ENCODE measurements at places on chromosomes 2 and 18.

GRCh38 chr2:240626531-240627300 lies 1.4 kb downstream of the GPR35 start:
- DNase-seq: peak; percentile 32

- peak; percentile 32 for DNase-seq
Observed at GRCh38 chr2:178796079-178796677, 11.0 kb downstream of the TTN start.

DNA sequence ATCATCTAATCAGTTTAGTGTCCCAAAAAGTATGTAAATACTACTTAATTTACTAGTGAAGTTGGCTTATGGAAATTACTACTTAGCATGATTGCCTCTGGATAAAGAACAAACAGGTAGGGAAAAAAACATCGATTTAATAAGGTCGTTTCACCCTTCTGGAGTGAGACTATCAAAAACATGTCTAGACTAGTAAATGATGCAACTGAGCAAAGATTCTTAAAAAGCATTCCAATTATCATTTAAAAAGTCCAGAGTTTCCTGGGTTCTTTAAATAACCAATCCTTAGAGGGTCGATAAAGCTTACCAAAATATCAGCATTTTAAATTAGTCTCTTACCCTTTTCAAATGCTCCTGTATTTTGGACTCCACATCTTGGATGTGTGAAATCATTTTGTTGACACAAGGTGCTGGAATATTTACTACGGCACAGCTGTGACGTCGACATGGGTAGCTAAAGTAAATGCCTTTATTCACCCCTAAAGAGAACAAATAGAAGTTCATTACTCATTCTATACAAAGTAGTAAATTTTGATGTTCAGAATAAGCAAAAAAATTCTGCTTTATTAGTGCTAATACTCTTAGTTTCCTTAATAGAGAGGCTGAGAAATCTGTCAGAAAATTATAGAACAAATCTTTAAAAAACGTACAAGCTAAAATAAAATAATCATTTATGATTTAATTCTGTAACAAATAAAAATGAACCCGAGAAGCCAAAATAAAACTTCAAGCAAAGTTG lies 70.6 kb downstream of the CCDC178 start:
- no peak for DNase-seq

DNA sequence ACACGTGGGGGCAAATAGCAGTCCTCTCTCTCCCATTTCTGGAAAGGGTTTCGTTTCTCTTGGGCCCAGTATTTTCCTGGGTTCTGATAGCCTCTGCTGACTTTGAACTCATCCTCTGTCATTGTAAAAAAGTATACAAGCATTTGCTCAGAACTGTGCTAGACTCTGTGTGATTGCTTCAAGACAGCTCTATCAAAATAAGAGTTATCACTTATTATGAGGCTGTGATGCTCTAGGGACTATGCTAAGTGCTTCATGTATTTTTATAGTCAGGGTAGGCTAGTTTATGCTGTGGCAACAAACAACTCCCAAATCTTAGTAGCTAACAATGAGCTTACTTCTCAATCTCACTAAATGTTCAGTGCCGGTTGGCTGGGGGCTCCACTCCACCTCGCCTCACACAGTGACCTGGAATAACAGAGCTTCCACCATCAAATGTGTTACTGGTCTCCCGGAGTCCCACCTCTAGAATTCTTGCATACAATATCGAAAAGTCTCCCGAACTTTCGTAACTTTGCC lies 110.8 kb upstream of the CDC42EP3 start:
- DNase-seq: no peak

GRCh38 chr2:101832114-101832513 lies 134.6 kb downstream of the MAP4K4 start:
- peak; percentile 17 for DNase-seq

GRCh38 chr18:36284671-36285295 lies 12.7 kb upstream of the FHOD3 start:
- peak; percentile 69 for DNase-seq

DNA sequence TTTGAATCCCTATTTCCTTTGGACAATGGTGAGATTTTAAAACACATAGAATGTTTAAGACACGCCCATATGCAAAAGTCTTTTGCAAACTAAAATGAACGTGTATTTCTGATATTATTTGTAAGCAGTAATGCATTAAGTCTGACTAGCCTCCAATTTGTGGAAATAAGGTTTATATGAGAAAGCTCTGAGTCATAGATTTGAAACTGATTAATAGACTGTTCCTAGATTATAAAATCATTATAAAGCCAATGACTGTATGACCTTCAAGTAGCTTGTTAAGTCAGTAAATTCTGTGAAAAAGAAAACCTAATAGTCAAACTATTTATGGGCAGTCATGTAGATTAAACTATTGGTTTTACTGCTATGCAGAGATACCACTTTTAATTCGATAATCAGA lies 12.8 kb upstream of the EFEMP1 start:
- no peak for DNase-seq

DNA sequence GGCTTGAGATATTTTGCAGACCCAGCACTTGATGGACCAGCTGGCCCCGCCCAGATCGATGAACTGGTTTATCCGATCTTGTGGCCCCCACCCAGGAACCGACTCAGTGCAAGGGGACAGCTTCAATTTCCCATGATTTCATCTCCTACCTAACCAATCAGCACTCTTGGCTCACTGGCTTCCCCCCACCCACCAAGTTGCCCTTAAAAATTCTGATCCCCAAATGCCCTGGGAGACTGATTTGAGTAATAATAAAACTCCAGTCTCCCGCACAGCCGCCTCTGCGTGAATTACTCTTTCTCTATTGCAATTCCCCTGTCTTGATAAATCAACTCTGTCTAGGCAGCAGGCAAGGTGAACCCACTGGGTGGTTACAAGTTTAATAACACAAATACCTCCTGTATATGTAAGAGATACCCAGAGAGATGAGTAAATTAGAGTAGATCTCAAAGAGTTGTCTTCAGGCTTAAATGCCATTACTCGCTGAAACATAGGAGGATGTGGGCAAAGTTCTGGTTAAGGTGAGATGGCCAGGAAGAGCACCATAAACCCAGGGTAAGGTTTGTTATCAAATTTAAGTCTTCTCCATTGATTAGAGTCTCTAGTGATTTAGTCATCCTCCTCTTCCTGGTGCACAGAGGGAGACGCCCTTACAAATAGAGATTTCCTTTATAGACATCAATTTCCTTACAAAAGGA lies 222.8 kb downstream of the ARL4C start:
- peak; percentile 44 for DNase-seq

DNA sequence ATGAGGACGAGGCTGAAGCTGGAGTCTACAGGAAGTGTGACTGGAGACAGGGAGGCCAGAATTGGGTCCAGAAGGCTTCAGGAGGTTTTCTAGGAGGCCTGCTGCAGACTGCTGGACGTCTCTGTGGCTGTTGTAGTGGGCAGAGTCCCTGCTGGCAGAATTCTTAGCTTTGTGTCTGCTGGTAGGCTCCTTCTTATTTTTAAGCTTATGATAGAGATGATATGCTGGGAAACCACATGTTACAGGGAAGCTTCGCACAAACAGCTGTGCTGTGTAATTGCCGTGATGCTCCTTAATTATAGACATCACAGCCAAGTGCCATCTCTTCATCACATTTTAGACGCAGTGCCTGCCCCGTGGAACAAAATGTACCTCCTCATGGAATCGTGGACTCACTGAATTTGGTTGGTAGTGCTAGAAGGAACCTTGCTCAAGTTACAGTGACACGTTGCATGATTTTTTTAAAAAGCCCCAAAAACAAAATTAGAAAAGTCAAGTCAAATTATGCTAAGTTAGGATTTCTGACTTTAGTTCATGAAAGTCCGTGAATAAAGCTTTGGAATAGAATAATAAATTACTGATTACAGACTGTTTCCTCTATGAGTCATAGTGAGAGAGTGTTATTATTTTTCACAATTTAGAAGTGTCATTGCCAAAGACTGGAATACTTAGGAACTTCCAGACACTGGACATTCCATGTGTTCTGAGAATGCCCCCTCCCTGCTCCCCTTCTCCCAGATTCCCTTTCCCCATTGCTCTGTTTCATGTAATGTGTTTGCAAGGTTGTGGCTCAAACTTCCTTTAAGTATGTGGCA lies 144.1 kb downstream of the FHOD3 start:
- DNase-seq: no peak

DNA sequence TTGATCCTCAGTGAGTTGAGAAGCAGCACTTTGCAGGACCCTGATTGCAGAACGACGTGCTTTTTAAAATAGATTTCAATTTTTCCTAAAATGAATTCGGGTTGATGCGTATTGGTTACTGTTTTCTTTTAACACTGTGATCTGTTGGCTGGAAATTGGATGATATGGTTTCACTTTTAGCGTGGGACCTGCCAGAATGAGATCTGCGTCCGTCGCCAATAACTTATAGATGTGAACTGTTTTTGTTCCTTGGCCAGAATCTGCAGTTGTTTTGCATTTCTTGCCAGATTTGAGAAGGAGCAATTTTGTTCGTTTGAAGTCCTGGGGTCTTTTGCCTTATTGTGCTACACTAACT lies 703 bp downstream of the UGGT1 start:
- peak; percentile 38 for DNase-seq

DNA sequence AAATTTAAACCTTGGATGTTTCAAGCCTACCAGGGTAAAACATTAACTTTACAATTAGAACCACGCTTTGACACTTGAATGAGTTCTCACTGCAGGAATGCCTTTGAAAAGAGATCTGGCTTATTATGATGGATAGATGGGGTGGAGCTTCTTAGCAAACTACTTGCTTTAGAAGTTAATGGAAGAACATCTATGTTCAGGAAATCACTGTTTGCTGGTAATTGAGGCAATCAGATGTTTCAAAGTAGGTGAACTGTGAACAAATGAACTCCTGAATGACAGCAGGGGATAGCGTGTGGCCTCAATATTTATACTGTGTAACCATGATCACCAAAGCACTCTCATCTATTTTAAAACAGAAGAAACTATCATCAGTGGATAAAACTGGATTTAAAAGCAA lies 383.6 kb downstream of the PIK3C3 start:
- no peak for DNase-seq

- DNase-seq: no peak
Observed at GRCh38 chr18:75691483-75691882, 264.0 kb upstream of the SMIM21 start.

DNA sequence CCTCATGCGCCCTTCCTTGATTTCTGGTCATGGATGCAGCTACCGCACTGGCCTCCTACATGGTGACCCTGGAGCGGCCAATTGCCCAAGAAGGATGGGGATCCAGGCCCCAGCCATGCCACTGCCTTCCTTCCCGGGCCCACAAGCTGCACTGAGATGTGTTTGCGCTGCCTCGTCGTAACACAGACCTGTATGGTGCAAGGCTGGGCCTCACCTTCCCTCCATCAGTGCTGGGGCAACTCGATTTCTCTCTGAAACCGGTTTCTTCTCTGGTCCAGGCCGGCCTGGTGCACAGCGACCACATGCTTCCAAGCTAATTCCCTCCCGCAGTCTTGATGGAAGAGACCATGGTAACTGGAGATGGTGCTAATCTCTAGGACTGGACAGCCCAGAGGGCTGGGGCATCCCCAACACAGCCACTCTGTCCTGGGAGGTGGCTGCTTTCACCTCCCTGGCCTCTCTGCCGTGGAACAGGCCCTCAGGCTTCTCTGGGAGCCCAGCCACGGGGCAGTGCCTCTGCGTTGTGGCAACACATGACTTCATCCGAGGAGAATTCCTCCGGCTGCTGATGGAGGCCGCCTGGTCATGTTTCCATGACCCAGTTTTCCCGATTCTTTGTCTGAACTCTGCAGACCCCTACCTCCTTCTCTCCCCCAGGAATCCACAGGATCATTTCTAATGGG lies 184.2 kb downstream of the GLI2 start:
- DNase-seq: no peak

- no peak for DNase-seq
Observed at GRCh38 chr18:45951016-45951714, 16.0 kb downstream of the EPG5 start.

DNA sequence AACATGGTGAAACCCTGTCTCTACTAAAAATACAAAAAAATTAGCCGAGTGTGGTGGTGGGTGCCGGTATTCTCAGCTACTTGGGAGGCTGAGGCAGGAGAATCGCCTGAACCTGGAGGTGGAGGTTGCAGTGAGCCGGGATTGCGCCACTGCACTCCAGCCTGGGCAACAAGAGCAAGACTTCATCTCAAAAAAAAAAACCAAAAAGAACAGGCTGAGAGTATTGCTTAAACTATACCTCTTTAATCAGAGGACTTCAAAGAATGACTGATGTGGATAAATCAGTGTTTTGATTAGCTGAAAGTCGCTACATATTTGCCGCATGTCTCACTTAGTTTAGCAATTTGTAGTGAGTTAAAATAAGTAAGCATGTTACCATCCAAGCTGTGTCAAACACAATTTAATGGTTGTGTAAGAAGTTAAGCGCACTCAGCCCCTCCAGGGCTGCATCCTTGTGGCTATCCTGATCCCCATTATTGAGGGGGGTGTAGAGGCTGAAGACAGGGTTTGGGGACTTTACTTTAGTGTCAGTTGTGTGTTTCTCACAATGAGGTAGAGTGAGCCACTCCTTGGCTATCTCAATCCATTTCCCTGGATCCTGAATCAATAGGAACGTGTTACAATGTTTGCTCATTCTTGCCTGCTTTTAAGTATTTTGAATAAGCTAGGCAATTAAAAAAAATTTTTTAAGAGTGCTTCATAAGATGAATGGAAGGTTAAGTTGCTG lies 11.0 kb upstream of the FARP2 start:
- no peak for DNase-seq

DNA sequence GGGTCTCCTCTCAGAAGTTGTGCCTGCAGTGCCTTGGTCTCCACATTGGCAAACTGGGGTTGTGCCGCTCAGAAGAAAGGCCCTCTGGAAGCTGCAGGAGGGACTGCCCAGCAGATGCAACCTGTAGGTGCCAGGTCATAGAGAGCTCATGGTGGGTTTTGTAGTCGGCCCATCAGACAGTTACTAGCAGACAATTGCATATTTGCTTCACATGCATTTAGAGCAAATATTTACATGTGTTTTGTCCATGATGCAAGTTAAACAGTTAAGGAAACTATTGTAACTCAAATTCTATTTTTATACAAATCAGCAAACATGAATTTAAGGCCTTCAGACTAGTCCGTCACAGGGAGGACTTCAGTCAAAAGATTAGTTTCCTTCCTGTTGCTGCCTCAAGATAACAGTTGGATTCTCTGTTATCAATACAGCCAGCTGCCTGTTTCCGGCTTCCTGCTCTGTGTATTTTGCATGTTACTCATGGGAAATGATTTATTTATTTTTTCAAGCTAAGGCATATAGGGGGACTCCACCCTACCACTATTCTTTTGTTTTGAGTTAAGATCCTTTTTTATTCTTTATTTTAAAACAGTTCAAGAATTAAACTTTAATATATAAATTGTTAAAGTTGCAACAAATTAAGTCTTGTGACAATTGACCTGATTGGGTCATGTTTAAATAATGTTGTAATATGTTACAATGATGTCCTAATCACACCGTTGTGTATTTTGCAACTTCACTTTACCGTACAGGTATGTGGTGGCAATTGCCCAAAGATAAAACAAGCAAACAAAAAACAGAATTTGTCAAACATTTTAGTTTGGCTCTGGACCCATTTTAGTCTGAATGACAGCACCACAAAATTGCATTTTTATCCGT lies 133.5 kb downstream of the SPTBN1 start:
- peak; percentile 69 for DNase-seq

DNA sequence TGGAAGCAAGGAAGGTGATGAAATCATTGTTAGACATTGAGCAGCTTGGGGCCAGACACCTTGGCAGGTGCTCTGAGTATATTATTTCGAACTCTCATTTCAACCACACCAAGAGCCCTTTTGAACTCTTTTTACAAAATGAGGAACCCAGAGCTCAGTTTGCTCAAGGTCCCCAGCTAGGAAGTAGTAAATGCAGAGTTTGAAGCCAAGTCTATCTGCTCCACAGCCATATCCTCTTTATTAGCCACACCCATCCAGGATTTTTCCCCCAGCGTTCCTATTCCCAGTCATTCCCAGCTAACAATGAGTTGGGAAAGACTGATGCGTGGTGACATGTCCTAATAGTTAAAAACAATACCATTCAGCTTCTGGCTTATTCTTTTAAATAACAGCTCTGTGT lies 40.2 kb downstream of the SEMA4F start:
- DNase-seq: no peak
